Mammary epithelial cell (primary cell): ENCODE measurements at places on chromosomes 1 and 21. TPM values are rescaled to one million over a fixed set of nuclear protein-coding genes. Genes with fewer than 3 reads are reported as not detected.

CFAP45 gene
- total RNA-seq: not detected

- no peak for DNase-seq
Observed at GRCh38 chr1:232690285-232690935, 60.5 kb upstream of the SIPA1L2 start.

CLCA4 gene
- total RNA-seq: 2.8 TPM

DNA sequence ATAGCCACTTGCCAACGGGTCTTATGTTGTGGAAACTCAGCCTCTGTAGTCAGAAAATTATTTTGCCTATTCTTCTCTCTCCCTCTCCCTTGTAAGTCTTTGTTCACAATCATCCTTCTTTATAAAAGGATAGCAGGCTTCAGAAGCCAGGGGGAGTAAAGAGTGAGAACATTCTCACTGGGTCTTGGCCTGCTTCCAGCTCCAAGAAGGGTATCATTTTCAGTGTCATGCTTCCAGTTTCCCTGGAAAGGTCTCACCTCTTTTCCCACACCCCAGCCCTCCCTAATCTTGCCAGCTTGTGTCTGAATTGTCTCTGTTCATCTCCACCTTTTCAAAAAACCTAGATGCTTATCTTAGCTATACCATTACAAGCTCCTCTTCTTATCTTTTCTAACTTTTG is 346.2 kb upstream of the LRRC7 start:
- DNase-seq: no peak
